GOT3 (cell line): ENCODE measurements at places on chromosomes 2 and 18.

GRCh38 chr2:27216416-27217137, 592 bp upstream of the CAD start:
- DNase-seq, result no peak

DNA sequence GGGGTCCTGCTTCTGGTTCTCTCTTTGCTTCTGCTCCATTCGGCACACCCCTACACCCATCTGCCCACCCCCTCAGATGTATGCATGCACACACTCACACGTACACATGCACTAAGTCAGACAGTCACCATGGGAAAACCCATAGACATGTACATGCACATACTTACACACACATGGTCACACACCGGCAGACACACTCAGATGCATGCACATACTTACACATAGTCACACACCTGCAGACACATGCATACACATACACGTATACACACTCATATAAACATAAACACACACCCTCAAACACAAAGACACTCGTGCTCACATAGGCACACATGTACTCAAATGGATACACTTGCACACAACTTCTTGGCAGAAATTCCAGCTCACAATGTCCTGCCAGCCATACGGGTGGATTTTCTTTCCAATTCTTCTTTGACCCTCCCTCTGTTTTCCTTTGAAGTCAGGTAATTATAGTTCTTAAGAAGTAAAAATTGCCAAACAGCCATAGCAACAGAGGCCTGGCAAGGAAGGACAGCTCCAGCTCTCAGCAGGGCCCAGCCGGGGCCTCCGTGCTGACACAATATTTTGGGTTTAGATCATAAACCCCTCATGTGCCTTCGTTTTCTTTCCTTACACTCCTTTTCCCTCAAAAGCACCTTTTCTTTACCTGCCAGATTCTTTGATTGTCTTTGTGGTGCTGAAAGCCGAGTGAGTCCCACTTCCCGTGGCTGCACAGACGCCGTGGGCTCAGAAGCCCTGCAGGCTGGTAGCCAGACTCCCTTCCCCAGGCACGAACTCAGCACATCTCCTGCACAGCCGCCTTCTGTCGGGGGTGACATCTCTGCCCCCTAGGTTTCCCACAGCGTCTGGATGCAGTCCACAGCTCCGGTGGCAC, 195.7 kb downstream of the ARL4C start:
- DNase-seq, result no peak

DNA sequence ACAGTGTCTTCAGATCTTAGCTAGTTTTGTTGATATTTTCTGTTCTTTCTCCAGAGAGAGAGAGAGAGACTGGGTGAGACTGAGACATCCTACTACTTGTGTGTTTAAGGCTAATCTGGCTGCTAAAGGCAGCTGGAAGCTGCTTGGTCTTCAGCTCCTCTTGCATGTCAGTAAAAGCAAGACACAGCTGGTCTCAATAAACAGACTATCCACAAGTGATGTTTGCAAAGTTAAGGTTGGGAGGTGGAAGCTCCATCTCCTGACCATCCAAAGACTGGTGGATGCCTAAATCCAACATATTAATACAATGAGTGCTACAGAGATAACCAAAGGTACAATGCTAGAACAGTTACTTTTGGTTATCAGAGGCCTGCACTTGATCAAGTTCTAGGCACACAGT, 17.8 kb downstream of the ERFE start:
- DNase-seq, result no peak

DNA sequence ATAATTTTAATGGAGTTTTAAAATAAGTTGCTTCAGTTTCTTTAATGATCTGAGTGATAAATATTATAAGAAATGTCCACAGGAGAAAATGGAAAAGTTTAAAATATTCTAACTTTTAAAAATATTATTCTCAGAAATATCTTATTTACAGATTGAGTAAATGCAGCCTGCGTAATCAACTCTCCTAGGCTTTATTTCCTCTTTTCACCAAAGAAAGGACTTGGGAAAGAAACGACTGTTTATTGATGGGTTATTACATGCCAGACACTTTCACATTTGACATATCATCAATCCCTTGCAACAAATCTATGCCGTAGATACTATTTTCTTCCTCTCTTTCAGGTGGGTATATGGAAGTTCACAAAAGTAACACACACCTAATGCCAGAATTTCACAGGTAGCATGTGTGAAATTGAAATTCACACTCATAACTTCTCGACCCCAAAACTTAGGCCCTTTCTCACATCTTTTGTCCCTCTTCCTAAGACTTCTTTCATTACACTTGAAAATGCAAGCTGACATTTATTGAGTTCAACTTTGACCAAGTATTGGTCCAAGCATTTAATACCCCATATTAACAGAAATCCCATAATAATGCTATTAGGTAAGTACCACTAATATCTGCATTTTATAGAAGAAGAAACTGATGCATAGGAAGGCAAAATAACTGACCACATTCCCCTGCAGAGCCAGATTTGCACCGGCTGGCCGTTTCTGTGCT, 49.2 kb downstream of the MYOM1 start:
- DNase-seq, result no peak

DNA sequence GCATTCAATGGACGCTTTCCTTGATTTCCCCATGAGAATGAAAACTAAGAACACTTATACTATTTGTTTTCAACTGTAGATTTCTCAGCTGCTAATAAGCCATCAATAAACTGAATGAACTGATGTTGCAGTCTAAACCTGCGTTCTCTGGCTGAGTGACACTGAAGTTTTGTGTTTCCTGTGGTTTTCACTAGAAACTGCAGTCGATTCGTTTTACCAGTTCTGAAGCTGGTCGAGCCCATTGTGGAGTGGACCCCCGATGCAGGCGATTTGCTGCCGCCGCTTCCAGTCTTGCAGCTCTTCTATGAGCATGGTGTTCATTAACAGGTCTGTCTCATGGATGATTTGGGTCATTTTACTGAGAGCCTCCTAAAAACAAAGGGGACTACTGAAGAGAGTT, 50.6 kb upstream of the STAT1 start:
- no peak for DNase-seq

DNA sequence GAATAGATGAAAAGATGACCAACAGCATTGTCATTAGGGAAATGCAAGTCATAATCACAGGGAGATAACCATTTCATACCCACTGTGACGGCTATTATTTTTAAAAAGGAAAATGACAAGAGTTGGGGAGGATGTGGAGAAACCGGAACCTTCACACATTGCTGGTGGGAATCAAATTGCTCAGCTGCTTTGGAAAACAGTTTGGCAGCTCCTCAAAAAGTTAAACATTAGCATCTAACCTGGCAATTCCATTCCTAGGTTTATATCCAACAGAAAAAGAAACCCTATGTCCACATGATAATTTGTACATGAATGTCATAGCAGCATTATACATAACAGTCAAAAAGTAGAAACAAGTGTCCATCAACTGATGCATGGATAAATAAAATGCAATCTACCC, 58.2 kb downstream of the KCNG3 start:
- no peak for DNase-seq
